Putamen (tissue), 1 donor: ENCODE measurements at places on chromosomes 7 and 10.
A peak's percentile ranks its signal among the peaks of the same experiment; 100 is the strongest.

DNA sequence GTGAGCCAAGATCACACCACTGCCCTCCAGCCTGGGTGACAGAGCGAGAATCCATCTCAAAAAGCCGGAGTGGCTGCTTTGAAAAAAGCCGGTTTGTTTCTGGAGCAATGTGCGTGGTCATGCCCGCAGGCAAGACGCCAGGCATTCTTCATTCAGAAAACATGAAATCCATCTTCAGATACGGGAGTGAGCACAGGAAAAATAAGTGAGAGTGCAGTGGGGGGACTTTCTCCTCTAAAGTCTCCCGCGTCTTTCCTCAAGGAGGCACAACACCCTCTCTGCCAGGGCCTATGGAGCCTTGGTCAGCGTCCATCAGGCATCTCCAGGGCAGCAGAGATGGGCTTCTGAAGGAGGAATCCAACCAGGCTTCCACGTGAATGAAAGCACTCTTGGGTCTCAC is 62.3 kb upstream of the DGKI start:
- DNase-seq: peak; percentile 74

DNA sequence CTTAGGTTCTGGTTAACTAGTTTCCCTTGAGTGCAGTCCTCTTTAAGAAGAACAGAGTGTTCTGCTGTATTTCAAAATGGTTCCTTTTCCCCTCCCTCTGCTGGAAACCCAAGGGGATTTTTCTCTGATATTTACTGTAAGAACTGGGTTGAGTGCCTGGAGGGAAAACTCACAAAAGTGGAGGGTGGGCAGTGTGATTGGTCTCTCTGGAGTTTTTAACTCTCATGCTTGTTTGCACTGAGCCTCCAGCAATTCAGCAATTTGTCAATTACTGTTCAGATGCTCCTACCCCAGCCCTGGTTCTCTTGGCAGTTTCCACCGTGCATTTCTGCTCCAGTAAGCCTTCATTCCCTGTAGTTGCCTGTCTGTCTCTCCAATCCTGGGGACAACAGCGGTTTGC is 273.4 kb upstream of the SORCS1 start:
- no peak for DNase-seq

GRCh38 chr7:132113536-132114371 is 462.5 kb downstream of the PLXNA4 start:
- DNase-seq: no peak

- no peak for DNase-seq
These were observed 100.4 kb upstream of the ARHGAP21 start for GRCh38 chr10:24824124-24824523.

DNA sequence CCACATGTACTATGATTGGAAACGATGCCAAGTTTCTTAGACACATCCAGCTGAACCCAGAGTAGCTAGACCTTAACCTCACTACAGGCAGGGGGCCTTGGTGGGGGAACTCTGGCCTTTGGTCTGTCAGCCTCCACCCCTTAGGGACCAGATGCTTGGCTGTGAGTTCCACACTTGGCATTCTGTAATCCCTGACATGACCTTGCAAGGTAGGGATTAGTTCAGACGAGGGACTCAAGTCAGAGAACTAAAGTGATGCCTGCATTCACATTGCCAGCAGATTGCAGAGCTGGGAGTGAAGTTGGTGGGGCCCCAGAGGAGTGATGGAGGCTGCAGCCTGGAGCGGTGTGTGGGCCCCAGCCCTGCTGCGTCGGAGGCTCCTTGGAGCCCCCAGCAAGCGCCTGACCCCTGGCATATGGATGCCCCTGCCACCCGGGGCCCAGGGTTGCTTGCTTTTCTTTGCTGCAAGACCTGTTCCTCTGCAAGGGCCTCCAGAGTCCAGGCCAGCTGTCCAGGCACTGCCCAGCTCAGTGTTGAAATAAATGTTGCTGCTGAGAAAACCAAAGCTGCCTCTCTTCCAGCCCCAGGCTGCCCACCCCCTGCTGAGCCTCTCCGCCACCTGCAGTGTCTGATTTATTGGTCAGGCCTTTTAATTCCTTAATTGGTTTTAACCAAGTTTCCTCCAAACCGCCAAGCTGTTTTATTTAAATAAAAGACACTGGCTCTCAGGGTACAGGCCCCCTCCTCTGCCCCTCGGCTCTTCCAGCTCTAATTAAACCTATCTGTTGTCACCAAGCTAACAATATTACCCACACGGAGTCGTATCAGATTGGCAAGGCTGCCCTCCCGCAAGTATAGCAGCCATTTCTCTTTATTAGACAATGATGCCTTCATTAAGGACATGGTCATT is 4.7 kb downstream of the NPTX2 start:
- no peak for DNase-seq

GRCh38 chr10:25890995-25891394 is 43.0 kb upstream of the MYO3A start:
- DNase-seq: no peak

GRCh38 chr10:12914111-12914510 is 87.4 kb downstream of the CCDC3 start:
- no peak for DNase-seq

GRCh38 chr7:47371733-47372368 is 210.1 kb downstream of the TNS3 start:
- DNase-seq: no peak

DNA sequence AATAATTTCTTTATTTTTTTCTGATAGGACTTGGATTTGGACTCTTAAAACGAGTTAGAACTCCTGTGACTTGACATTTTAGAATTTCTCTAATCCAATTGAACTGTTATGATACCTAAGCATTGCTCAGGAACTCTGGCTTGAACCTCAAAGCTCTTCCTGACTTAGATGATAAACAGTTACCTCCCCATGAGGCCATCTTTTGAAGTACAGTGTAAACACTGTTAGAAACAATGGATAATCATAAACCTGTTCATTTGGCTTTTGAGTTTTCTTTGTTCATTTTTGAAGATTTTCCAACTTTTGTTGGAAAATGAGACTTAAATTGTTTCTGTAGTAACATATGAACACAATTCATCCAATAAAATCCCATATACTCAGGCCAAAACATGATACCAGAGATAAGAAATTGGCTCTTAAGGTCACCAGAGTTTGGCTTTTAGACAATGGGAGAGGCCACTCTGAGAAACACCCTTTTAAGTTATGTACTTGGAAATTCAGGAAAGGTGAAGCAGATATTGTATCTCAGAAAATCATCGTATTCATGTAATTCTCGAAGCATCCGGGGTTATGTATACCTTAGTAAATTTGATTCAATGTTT is 59.6 kb downstream of the RUNDC3B start:
- no peak for DNase-seq

DNA sequence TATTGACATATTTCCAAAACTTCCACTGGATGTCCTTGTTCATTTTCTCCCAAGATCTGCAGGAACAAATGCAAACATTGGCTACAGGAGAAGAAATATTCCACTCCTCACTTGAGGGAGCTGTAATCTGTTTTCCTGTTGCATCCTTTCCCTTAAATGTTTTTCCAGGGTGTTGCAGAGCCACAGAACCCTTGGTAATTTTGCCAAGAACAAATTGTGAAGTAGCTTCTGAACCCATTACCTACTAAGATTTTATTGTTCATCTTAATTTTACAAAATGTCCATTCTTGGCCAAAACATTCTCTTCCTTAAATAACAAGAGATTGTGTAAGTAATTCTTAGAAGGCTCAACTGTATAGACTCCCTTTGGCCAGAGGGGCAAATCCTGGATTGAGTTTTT is 177.0 kb downstream of the GNAT3 start:
- no peak for DNase-seq

DNA sequence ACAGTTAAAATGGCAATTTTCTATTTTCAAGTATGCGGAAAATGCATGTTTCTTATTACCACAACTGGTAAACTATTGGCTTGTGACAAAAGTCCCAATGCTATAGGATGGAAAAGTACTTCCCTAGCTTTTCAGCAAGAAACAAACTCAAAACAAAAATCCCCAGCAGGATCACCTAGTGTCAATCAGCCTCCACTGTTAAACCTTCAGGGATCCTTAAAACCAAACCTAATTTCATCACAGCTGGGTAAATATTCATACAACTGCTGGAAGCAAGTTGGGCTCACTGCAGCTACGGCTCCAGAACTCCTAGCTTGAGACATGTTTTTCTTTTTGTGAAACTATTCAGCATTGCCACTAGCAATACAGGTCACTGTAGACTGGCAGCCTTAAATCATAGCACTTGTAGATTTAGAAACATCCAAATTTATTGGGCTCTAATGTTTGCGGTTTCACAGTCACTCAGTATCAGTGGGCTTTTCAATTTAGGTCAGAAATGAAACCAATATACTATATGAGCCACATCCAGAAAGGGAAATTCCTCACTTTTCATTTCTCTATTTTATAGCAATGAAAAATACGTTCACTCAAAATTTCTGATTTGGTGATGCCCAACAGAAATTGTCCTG is 145.2 kb upstream of the ANK3 start:
- DNase-seq: no peak

DNA sequence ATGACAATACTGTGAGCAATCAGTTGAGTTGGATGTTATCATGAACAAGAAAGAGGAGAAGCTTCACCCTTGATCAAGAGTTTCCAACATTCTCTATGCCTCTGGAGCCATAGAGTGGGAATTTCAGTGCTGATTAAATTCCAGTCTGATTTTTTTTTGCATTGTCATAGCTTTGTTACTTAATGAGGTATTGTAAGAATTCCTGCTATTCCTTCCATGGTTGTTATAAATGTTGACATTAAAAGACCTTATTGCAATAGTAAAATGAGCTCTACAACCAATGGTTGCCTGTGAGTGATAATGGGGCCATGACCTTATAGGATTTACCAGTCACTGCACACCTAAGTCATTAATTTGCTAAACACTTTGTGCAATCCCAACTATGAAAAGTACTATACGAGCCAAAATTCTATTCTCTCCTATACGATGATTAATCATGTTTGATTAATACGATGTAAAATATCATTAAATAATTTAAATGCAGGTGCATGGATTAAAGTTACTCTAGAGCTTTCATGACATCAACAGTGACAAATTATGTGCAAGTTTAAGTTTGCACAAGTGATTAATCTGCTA is 353.2 kb upstream of the KLF6 start:
- no peak for DNase-seq

- no peak for DNase-seq
These were observed 34.1 kb upstream of the IFRD1 start for GRCh38 chr7:112416127-112416526.

DNA sequence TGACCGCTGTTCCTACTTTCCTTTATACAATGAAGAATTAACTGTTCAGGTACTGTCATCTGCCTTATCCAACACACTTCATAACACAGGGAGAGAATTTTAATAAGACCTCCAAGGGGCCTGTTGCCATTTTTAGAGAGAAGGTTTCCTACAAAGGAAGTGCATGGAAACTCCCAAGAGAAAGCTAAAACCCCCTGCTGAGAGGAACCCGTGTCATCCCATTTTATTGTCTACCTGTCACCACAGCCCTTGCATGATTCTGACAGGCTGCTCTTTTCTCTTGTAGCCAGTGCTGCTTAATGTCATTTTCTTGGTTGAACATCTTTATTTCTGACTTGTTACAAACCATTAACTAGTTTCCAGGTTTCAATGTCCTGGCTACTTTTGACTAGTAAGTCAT is 98.4 kb downstream of the SNX10 start:
- no peak for DNase-seq

DNA sequence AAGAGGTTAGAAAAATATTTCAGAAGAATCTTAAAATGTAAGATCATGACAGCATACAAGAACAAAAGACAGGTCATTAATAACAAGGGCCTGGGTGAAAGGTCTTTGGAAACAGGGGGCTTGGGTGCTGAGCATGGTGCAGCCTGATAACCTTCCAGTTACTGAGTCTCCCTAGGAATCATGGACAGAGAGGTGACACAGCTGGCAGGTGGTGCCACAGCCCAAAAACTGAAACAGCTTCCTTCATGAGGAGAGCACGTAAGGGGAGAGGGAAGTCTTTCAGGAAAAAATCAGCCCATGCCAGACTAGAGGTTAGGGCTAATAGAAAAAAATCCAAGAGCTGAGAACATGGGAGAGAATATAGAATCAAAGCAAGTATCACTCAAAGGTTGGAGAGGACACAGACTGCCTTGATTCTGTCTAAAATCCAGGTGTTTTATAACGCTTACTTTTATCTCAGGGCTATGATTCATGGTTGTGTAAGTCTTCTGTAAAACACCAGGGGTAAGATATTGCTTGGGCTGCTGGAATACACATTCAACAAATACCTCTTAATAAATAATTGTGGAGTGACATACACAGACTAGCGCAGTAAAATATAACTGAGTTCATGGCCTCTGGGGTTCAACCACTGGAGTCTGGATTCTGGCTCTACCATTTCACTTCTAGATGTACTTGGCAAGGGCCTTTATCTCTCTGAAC is 88.1 kb downstream of the SEMA3C start:
- no peak for DNase-seq

- DNase-seq: no peak
These were observed 155.2 kb downstream of the SEMA3A start for GRCh38 chr7:84039432-84039831.

DNA sequence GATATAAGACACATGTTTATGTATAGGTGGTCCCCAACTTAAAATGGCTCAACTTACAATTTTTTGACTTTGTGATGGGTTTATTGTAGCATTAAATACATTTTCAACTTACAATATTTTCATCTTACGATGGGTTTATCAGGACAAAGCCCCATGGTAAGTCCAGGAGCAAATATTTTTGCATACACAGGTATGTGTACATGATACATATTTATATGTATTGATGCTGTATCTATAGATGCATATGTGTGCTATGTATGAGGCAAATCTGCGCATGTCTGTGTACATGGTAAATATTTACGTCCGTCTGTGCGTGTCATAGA is 664 bp upstream of the UBE3C start:
- DNase-seq: no peak

- no peak for DNase-seq
These were observed 666.1 kb upstream of the FOXK1 start for GRCh38 chr7:4015996-4016395.

- no peak for DNase-seq
These were observed 33.4 kb downstream of the MACROH2A2 start for GRCh38 chr10:70085975-70086613.

GRCh38 chr7:1981201-1981877 is 251.4 kb downstream of the MAD1L1 start:
- no peak for DNase-seq

GRCh38 chr7:158121441-158122045 is 466.1 kb downstream of the PTPRN2 start:
- no peak for DNase-seq

DNA sequence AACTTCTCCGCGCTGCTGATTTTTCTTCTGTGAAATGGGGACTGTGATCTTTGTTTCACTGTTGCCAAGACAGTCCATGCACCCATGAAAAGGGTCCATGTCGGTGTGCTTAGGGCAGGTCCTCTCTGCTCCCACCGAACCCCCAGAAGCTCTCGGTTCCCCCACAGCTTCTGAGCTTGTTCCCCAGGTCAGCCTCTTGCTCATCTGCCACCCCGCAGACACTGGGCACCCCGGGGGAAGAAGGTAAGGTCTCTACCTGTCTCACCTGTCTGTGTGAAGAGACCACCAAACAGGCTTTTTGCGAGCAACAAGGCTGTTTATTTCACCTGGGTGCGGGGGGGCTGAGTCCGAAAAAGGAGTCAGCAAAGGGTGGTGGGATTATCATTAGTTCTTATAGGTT is 66.2 kb upstream of the NANOS1 start:
- no peak for DNase-seq

- no peak for DNase-seq
These were observed 38.1 kb upstream of the HBP1 start for GRCh38 chr7:107130487-107131220.

- DNase-seq: no peak
These were observed 6.5 kb upstream of the SNX10 start for GRCh38 chr7:26284995-26285632.
